ENCODE measurements at places on chromosomes 3 and 15.

DNA sequence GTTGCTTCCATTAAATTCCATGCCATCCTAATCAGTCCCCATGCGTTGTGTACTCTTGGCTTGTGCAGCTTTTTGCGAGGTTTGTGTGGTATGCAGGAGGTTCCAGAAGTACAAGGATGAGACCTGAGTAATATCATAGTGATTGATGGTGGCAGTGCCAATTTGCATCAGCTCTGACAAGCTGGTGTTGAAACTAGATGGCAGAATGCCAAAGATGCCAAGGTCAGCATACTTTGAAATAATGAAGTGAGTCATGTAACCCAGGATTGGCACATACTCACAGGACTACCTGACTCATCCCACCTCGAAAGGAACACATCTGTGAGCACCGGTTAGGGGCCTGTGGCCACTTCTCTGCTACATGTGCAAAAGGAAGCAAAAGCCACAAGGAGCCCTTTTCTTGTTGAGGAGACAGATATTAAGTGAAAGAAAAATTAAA lies 14.3 kb downstream of the KAT2B start:
- DNase-seq: peak; percentile 99

GRCh38 chr3:167777356-167777755 lies 41.8 kb downstream of the SERPINI1 start:
- DNase-seq: no peak

DNA sequence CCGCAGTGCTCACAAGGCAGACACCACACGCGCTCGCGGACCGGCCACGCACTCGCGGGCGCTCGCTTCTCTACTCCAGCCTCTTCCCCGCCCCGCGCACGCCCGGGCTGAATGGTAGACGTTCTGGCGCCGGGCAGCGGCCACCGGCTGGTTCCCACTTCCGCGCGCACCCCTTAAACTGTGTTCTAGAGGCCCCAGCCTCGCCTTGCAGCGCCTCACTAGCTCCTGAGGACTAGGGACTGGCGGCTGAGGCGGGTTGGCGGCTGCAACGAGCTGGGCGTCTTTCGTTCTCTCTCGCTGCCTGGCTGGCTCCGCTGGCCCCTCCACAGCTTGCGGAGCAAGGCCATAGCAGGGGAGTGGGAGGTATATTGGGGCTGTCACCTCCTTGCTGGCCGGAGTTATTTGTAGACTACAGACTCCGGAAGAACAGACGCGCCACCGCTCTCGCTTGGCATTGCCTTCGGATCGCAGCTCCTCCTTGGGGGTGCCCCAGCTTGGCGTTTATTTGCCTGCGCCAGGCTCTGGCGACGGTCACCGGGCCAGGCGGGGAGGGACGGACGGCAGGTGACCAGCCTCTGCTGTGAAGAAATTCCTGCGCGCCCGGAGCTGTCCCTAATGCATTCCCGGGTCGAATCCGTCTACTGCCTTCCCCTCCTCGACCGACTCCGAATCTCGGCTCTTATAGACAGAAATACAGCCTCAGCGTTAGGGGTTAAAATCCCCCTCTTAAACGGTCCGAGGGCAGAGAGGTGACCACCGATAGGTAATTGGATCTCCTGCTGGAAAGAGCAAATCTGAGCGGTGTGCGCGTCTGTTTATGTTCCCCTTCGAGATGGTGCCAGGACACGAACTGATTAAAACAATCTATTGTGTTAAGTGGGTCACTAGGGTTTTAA lies 1.3 kb downstream of the GREM1 start:
- peak; percentile 13 for DNase-seq

DNA sequence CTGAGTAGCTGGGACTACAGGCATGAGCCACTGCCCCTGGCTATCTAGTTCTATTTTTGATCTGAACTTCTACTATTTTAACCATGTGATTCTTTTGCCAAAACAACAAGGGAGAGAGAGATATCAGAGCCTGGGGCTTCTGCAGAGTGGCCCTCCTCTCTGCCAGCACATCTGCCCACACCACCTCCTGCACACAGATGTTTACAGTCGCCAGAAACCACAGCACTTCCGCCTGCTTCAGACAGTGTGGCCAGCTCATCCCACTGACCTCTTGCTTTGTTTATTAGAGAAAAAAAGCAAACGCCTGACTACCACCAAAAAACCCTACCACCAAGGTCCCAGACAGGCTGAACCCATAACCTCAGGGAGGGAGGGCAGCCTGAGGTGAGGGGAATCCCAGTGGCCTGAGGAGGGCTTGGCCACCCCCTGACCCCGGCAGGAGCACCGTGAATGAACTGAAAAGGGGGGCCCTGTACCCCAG lies 85.9 kb upstream of the ABHD2 start:
- DNase-seq: peak; percentile 35

DNA sequence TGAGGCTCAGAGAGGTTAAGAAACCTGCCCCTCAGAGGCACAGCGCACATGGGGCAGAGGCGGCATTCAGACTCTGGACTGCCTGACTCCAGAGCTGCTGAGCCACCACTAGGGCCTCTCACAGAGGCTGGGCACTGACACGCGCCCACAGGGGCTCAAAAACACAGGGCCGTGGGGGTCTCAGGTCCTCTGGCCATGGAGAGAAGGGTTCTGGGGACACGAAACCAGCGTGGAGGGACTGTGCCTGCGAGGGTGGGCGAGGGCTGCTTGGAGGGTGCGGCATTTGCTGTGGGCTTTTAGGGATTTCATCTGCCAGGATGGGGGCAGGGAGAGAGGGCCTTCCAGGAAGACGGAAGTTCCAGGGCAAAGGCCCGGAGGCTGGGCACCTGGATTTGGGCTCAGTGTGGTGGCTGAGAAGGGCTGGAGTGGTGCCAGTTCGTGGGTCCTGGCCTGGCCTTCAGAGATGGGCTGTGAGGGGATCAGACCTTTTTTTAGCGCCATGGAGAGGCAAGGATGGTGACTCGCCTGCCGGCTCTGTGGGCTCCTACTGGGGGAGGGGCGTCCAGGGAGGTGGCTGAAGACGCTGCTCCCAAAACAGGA lies 69.6 kb downstream of the EFCAB12 start:
- no peak for DNase-seq

- no peak for DNase-seq
Observed at GRCh38 chr3:159187706-159188105, 385.9 kb downstream of the MFSD1 start.

DNA sequence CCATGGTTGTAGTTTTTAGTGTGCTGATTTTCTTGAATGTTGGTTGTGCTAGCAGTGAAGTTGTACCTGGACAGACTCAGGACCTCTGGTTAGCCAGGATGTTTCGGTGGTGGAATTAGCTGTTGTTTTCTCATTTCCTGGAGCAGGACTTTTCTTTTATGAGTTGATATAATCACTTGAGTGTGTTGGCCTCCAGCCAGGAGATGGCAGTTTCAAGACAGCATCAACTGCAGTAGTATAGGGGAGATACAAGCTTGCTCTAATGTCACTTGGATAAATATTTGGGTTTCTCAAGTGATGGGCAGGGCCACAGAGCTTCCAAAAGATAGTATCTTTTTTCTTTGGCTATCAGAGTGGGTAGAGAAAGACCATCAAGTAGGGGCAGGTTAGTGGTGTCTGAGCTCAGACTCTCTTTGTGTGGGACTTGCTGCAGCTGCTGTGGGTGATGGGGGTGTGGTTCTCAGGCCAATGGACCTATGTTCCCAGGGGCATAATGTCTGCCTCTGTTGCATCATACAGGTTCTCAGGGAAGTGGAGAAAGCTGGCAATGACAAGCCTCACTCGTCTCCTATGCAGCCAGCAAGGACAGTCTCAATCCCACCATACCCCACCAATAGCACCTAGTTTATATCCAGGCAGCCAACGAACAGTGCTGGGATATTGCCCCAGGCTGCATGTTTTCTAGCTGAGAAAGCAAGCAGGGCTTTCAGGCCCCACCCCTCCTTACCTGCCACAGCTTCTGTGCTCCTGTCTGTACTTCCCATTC lies 14.6 kb upstream of the OR5K2 start:
- peak; percentile 77 for DNase-seq

Measured in mammary epithelial cell (primary cell).